ENCODE measurements at places on chromosomes 12 and 14.
A peak's percentile ranks its signal among the peaks of the same experiment; 100 is the strongest.

GRCh38 chr14:22099942-22100763 lies 426.5 kb upstream of the OR4E1 start:
- peak; percentile 28 for DNase-seq

DNA sequence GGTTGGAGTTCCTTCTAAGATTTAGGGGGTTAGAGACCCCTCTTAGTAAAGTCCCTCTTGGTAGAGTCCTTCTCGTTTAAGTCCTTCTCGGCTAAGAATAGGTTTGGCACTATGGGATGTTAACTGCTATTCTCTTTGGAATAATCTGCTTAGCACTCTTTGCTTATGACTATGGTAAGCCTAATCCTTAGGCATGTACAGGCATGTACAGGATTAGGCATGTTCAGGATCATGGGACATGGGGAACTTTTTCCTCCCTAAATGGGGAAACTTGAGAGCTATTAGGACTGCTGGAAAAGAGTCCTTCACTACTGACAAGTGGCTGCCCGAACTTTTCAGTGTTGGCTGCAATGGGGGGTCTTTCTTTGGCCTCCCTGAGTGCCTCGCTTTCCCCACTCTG lies 193.3 kb downstream of the TMEM117 start:
- no peak for DNase-seq

- no peak for DNase-seq
Observed at GRCh38 chr14:68741839-68742470, 50.9 kb downstream of the ZFP36L1 start.

DNA sequence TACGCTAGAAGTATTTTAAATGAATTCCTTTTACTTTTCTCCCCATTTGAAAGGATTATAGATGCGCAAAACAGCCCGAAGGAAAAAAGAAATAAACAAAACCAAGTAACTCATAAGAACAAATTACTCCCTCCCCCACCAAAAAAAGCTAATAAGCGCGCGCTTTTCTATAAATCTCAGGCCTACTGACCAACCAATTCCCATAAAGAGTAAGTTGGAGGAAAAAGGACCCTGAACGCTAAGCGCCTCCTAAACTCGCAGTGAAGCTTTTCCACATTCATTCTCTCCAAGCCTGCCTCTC lies 588 bp downstream of the MBIP start:
- DNase-seq, result no peak

DNA sequence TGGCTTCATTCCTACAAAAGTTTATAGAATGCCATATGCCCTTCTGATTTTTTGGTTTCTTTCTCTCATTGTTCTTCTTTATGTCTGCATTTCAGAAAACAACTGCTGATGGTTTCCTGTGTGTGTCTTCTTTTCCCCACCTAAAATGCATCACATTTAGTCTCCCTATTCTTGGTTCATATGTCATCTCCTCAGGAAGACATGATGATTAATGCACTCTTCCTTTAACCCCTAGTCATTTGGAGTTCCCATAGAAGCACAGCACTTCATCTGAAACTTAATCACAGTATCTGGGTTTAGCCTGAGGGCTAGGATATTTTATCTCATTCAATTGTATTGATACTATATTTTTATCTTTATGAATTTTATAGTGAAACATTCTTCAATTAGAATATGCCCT lies 21.5 kb downstream of the GNPNAT1 start:
- DNase-seq, result no peak

DNA sequence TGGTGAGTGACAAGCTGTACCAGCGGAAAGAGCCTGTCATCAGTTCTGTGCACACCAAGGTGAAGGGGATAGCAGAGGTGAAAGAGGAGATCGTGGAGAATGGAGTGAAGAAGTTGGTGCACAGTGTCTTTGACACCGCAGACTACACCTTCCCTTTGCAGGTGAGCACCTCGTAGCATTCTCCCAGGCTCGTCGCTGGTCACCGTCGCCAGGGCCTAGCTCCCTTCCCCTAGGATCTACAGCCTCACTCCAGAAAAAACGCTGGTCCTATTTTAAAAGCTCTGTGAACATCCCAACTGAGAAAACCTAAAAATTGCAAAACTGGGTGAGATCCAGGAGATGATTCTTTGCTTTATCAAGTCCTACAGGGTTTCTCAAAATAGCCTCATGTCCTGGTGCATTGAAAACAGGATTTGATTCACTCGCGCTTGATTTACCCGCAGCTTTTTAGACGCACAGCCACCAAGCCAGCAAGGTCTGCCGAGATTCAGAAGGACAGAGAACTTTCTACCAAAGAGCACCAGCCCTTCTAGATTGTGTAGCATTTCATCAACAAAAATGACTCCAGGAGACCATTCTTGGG lies 22.2 kb downstream of the P2RX7 start:
- DNase-seq, result no peak

DNA sequence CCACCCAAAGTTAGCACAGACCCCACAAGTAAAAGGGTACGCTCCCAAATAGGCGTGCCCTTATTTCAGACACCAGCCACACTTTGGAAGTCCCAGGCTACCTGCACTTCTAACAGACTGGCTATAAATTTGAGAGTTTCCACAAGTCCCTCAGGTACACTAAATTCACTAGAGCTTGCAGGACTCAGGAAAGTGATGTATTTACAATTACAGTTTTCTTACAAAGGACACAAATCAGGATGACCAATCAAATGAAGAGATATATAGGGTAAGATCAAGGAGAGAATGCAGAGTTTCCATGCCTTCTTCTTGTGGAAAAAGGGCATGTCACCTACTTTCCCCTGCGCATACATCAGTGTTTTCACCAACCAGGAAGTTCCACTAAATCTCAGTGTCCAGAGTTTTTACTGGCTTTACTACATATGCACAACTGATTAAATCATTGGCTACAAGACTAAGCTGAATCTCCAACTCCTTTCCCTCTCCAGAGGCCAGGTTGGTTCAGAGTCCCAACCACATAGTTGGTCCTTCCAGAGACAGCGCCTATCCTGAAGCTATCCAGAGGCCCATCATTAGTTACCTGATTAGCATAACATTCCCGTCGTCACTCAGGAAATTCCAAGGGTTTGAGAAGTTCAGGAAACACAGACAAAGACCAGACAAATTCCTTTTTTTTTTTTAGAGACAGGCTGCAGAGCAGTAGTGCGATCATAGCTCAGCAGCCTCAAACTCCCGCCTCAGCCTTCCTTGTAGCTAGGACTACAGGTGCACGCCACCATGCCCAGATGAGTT lies 84.2 kb downstream of the DENND5B start:
- DNase-seq, result no peak

DNA sequence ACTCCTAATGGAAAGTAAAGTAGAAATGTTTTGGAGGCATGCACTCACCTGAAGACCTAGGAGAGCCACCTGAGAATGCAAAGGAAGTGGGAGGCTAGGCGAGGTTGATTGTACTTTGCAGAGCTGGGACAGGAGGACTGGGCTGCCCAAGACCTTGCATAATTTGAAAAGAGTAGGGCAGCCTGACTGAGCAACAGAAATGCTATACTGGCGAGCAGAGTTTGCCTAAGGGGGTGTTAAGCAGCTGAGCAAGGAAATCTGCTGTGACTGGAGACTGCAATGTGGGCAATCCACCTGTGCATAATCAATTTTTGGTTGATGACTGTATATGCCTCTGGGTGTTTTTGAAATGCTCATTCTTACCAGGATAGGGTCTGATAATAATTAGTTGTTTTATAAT lies 834.1 kb downstream of the TRHDE start:
- no peak for DNase-seq

DNA sequence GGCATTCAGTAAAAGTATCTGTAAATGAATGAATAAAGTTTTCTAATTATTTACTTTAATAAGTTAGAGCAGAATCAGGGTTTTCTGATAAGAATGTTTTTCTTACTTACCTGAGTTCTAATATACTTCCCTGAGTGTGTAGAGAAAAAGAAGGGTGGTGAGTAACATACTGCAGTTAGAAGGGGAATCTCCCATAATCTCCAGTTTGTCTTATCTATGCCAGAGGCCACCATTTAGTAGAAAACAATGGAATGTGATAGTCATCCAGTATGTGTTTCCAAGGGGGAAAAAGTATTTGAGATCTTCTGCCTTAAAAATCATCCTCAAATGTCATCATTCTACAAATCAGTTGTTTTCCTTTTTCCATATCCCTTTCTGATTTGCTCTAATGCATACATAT lies 56.5 kb upstream of the PAWR start:
- no peak for DNase-seq

DNA sequence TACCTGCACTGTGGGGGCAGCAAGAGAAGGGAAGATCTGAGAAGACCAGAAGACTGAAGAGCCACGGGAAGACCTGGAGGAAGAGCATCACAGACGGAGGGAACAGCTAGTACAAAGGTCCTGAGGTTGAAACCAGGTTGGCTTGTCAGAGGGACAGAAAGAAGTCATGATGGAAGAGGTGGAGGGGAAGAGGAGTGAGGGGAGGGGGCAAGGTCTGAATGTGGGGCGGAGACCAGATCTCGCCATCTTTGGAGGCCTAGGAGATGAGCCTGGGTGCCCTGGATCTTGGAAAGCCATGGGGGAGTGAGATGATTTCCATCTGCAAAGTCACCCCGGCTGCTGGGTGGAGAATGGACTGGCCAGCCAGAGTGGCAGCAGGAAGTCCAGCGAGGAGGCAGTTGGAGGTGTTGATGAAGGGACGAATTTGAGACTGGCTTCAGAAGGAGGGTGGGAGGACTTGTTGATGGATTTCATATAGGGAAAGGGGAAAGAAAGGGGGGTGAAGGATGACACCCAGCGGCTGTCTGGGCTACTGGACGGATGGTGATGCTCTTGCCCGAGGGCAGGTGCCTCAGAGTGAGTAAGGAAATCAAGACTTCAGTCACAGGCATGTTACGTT lies 14.6 kb upstream of the UBC start:
- DNase-seq, result no peak

DNA sequence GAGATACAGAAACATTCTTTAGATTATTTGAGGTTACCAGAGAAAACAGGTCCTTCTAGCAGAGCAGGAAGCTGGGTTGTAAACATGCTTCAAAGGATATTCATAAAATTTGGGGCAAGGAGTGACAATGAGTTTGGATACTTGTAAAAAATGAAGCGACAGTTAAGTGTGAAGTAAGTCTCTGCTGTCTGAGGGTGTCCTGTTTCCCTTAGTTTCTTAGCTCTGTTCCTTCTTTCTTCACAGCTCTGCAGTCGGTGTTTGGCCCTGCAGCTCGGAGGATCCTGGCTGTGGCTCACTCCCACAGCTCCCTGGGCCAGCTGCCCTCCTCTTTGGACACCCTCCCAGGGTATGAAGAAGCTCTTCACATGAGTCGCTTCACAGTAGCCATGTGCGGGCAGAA lies 10.8 kb downstream of the TMEM52B start:
- no peak for DNase-seq

DNA sequence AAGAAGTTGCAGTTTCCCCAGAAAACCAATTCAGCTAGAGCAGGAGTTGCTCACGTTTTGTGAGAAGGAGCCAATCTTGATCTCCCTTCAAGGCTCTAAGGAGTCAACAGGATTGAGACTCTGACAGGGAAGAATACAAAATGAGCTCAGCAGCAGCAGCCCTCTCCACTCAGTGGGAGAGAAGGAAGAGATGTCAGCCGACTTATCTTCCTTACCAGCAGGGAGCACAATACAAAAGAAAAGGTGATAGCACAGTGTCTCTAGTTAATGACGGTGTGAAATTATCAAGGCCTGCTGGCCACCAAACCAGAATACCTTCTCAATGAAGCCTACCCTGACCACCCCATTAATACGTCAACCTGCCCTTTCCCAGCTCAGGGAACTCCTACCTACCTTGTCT lies 223.6 kb upstream of the TMPO start:
- no peak for DNase-seq

GRCh38 chr14:31858868-31859267 lies 218.2 kb upstream of the ARHGAP5 start:
- peak; percentile 65 for DNase-seq

GRCh38 chr14:63633801-63634200 lies 7.9 kb downstream of the WDR89 start:
- DNase-seq, result no peak

GRCh38 chr14:99119554-99120525 lies 152.2 kb downstream of the BCL11B start:
- DNase-seq, result no peak

- no peak for DNase-seq
Observed at GRCh38 chr12:124321556-124322270, 26.8 kb downstream of the RFLNA start.

DNA sequence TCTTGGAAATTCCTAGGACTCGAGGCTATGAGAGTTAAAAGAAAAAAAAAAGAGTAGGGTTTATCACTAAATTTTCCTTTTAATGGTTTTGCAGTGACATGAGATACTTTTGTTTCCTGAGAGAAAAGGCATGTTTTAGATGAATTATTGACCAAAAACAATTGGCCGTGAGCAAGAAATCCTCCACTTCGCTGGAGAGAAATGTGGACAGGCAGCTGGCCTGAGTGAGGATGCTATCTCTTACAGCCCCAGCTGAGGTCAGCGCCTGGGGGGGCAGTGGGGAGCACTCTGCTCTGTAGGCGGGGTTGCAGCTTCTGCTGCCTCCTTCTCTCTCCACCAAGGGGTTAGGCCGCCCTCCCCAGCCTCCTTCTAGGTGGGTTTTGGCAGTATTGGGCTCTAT lies 54.7 kb downstream of the PRIMA1 start:
- no peak for DNase-seq

DNA sequence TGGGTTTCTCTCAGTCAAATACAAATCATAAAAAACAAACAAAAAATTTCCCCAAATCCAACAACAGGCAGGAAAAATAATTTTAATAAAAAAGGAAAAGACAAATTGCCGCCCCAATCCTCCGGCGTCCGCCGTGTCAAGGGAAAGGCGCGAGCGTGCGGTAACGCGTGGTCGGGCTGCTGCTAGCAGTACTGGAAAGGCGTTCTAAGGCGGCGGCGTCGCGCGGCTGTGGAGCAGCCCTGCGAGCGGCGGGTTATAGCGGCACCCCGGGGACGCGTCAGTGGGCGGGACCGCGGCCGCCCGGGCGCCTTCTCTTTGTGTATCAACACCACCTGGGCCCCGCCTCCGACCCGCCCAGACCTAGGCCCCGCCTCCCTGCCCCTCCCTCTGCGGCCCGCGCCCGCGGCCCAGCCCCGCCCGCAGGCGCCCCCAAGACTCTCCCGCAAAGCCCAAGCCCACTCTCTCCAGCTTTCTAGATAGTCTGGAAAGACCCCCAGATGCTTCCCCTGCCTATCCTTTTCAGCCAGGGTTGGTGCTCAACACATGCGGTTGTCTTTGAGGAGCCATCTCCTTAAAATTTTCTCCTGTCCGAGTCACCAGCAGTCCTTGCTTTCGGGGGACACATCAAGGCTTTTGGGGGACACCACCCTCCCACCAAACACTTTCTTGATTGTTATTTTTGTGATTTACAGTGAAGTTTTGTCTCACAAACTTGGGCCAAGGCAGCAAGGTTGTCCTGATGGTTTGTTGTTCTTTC lies at the start of gene SLC38A2:
TSS of gene SLC38A2 (minus strand) at position 230 of the 757 bp plus-strand sequence. CDS start 1,480 bp downstream, outside the sequence.
- peak; percentile 89 for DNase-seq

GRCh38 chr14:61524936-61525292 lies 170.4 kb upstream of the HIF1A start:
- no peak for DNase-seq

GRCh38 chr12:818733-819132 lies 66.4 kb downstream of the WNK1 start:
- no peak for DNase-seq

- no peak for DNase-seq
Observed at GRCh38 chr12:105077435-105077834, 6.8 kb downstream of the ALDH1L2 start.

Measured in COLO829 (cell line).